ENCODE measurements at places on chromosomes 12 and 14.

DNA sequence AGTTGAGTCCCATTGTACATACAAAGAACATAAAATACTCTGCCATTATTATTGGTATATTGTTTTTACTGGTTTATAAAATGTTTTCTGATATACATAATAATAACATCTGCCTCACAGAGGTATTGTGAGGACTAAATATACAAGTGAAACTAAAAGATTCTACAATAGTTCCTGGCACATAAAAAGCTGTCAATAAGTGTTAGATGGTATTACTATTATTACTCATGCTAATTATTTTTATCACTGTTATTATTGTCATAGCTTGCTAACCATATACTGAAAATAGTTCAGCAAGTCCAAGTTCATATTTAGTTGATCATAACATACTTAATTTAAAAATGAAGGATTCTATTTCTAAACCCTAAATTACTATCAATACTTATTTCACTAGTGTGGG is 34.4 kb downstream of the BTG1 start:
- no peak for DNase-seq

DNA sequence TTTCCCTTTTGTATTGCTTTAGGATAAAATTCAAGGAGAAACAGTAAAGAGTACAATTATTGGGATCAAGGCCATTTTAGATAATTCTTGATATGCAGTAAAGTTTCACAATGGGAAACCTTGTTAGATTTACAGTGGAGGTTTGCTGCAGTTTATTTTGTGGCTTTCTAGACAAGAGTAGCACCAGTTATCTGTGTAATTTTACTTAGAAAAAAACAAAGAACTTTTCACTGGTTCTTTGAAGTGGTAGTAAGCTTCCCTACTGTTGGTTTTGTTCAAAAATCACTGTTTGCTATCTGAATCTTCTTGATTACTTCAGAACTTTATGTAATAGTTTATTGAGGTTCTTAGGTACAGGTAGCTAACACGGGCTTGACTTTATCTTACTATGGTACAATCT is 42.0 kb downstream of the ADIPOR2 start:
- DNase-seq = no peak

DNA sequence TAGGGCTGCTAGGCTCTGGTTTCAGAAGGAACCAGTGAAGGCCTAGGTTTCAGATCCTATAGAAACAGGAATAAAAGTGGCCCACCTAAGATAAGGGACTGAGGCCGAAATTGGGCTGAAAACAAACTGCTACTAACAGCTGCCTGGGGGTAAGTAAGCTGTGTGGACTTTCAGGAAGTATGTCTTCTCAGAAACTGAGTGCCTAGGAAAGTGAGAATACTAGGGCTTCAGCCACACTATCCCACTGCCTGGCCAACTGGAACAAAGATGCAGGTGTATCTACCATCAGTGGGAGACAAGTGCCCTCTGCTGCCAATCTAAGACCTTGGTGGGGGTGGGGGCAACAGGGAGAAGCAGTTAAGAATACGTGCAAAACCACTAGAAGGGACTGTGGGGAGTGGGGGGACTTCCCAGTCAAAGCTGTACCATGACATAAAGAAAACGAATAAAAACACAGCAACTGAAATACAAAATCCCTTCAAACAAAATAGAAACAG is 82.5 kb downstream of the MED13L start:
- DNase-seq = peak; percentile 37

GRCh38 chr14:91354979-91355685 is 62.5 kb downstream of the CCDC88C start:
- DNase-seq = peak; percentile 56

GRCh38 chr14:105028251-105028927 is 7.5 kb upstream of the CDCA4 start:
- no peak for DNase-seq

GRCh38 chr14:75431827-75432226 is 4.0 kb downstream of the JDP2 start:
- no peak for DNase-seq

DNA sequence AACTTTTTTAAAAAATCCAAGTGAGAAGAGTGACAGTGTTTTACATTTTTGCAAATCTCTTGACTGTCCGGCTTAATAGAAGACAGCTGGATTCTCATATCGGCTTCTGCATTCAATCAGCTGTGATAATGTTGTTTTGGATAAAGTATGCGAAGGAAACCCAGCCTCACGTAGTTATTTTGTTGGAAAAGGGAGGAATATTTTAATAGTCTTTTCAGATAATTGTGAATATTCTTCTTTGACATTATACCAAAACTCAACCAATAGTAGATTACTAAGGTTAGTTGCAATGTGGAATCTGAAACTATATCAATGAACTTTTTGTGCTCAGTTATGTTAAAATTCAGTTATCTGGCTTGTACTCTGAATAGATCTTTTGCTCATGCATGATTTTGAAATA is 276.5 kb downstream of the ZFP36L1 start:
- no peak for DNase-seq

- DNase-seq = no peak
These were observed 270.0 kb upstream of the NAV3 start for GRCh38 chr12:77560714-77561113.

DNA sequence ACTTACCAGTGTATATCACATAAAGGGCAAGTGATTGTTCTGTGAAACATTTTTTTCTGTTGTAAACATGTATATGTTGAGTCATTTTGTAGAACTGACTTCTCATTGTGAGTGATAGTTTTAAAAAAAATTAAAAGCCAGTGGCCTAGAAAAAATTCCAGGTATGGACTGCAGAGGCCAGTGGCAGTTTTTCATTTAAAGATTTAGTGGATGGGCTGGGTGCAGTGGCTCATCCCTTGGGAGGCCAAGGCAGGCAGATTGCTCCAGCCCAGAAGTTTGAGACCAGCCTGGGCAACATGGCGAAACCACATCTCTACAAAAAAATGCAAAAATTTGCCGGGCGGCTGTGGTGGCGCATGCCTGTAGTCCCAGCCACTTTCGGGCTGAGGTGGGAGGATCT is 84.7 kb upstream of the MDM1 start:
- DNase-seq = no peak

- no peak for DNase-seq
These were observed 20.4 kb downstream of the JDP2 start for GRCh38 chr14:75448209-75448608.

DNA sequence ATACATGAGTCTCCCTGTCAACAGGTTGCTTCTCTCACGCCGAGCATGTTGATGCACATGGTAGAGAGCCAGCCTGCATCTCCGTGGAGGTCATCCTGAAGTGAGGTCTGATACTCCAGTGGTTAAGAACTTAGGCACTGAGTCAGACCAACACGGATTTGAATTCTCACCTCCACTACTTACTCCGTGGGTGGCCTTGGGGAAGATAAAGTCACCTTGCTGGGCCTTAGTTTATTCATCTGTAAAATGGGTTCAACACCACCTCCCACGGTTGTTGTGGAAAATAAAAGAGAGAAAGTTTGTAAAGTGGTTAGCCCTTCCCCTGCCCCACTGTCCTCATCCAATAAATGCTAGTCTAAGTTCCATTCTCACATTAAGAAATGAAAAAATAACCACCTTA is 408.9 kb downstream of the MED13L start:
- no peak for DNase-seq
